AG09309 (cell line): ENCODE measurements at places on chromosomes 12 and 14.
A peak's percentile ranks its signal among the peaks of the same experiment; 100 is the strongest.

- DNase-seq: no peak
Measured at GRCh38 chr12:3092764-3093163, 15.6 kb downstream of the TSPAN9 start.

DNA sequence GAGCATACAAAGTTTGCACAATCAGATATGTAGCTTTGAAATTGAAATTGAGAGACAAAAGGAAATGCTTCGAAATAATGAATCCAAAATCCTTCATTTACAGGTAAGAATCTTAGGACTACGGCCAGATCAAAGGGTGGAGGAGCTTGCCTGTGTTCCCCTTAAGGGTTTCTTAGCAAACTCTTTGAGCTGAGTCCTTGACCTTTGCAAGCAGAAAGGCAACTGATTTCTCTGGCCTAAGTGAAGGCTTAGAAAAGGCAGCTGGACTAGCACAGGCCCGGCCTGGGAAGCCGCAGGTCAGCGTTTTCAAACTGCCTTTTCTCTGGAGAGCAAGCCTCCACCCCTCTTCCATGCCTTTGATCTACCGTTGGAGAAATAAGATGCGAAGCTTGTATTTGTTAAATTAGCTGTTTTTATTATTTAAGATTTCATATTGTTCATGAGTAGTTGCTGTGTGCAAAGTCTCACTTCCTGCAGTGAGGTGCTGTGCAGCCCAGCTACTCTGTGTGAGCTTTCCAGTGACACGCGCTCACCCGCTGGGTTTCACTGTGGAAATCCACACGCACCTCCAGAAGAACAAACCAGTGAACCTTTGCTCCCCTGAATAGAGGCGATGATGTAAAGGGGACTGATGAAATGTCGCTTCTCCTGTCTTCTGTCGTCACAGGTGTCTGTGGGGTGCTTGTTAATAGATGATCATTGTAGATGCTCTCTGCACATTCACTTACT is 25.0 kb upstream of the AMN start:
- no peak for DNase-seq

DNA sequence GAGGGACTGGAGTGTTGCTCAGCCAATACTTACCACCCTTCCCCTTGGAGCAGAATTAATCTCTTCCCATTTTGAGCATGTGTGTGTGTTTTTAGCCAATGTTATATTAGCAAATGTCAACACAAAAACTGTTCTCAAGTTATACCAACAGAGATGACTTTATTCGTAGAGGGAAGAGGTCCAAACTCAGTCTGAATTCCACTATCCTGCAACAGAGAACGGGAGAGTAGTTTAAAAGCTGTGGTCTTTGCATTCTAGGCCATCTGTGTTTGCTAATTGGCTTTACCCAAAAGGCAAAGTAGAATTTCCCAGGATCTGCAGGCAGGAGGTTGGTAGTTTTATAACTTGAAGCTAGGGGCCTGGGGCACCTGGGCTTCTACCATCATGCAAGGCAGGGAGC is 847.9 kb upstream of the TMEM132C start:
- no peak for DNase-seq

DNA sequence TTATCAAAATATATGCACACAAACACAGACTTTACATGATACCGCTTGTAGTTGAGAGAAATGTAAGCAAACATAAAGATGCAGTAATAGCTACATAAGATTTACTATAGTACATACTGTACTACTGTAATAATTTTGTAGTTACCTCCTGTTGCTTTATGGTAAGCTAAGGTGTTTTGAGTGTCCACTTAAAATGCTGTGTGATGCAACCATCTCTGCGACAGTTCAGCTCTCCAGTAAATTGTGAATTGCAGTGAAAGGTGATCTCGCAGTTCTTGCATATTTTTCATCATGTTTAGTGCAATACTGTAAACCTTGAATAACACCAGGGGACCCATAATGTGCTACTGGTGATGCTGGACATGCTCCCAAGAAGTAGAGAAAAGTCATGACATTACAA is 21.6 kb downstream of the ZC3H14 start:
- DNase-seq: no peak

- DNase-seq: no peak
Measured at GRCh38 chr12:30985814-30986452, 59.4 kb downstream of the TSPAN11 start.

DNA sequence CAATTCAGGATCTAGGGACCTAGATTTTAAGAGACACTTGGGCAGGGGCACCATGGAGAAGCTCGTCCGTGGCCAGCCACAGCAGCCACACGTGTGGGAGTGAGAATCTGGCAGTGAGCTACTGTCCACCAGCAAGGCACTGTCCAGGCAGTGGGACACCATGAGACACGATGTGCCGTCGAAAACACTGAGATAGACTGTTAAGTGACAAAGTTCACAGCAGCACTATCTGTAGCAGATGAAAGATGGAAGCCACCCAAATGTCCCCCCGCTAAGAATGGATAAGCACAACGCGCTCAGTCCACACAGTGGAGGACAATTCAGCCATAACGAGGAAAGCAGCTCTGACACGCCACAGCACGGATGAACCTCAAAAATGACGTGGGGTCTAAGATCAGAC is 19.7 kb downstream of the RILPL1 start:
- DNase-seq: no peak

GRCh38 chr12:75998292-75999063 is 33.1 kb downstream of the PHLDA1 start:
- no peak for DNase-seq

- DNase-seq: peak; percentile 31
Measured at GRCh38 chr12:58916921-58917511, 3.3 kb downstream of the LRIG3 start.

GRCh38 chr14:64294672-64295413 is 672 bp upstream of the ESR2 start:
- DNase-seq: no peak

DNA sequence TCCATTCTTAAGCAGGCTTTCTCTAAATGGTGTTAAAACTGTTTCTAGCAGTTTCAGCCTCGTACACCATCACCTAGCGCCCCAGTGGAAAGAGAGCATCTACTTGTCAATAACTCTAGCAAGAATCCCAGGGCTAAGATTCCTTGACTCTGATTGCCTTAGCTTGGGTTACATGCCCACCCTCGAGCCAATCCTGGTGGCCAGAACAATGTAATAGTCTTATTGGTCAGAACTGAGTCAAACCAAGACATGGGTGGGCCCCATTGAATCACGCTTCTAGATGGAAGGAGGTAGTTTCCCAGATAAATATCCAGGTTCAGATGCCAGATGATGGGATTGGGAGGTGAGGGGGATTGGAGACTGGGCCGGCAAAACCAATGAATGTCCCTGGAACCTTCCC is 55.9 kb upstream of the MED13L start:
- no peak for DNase-seq

DNA sequence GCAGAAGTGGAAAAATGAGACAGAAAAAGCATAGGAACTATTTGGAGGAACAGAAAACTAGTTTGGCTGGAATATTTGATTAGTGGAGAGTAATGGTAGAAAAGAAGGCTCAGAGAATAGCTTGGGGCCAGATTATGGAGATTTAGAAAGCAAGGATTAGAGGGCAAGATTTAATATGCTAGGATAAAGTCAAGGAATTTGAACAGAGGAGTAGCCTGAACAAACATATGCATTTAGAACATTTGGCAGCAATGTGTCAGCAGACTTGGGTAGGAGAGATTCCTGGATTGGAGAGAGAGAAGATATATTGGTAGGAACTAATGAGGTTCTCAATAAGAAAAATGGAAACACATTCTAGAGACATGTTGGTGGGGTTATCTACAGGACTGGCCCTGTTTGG is 229.2 kb upstream of the PKP2 start:
- no peak for DNase-seq

- DNase-seq: no peak
Measured at GRCh38 chr14:51069055-51069454, 25.9 kb downstream of the TRIM9 start.

DNA sequence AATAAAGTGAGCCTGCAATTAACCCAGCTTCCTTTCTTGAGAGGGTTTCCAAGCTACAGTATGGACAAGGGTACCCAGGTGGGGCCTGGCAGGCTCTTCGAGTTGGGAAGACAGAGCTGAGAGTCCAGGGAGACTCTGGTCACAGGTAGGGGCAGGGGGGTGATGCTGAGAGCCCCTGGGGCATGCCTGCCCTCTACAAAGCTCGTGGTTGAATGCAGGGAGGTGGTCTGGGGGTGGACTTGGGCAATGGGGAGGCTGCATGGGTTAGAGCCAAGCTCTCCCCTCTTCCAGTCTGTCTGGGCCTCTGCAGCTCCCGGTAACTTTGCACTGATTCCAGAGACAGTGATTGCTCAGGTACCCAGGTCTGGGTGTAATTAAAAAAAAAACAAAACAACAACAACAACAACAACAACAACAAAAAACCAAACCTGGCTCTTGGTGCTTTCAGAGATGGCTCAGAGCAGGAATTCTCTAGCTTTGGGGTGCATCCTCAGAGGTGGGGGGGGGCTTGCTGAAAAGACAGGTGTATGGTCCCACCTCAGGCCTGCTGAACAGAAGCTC is 30.8 kb upstream of the PPP2R5C start:
- DNase-seq: no peak

DNA sequence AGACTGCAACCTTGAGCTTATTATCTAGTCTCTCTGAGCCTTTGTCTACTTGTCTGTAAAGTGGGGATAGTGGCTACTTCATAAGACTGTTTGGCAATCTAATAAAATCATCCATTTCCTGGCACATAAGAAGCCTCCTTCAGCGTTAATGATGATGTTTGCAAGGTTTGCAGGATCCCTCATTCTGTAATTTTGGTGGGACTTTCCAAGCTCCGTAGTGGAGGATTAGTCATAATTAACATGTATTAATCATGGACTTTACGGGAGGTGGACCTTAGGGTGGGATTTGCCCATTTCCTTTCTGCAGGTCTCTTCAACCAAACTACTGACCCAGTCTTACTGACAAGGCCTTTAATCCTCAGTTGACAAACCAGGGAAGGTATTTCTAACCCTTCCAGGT is 66.2 kb downstream of the NTF3 start:
- DNase-seq: no peak

GRCh38 chr14:85528080-85528896 is 1.7 kb upstream of the FLRT2 start:
- DNase-seq: peak; percentile 79

DNA sequence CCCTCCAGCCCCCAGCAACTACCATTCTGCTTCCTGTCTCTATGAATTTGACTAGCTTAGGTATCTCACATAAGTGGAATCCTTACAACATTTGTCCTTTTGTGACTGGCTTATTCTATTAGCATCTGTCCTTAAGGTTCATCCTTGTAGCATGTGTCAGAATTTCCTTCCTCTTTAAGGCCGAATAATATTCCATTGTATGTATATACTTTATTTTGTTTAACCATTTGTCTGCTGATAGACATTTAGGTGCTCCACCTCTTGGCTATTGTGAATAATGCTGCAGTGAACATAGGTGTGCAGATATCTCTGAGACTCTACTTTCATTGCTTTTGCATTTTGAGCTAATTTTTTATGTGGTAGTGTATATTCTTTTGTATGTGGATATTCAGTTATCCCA is 75.7 kb downstream of the SPATS2 start:
- DNase-seq: no peak

- no peak for DNase-seq
Measured at GRCh38 chr14:27390155-27390554, 792.3 kb upstream of the NOVA1 start.

DNA sequence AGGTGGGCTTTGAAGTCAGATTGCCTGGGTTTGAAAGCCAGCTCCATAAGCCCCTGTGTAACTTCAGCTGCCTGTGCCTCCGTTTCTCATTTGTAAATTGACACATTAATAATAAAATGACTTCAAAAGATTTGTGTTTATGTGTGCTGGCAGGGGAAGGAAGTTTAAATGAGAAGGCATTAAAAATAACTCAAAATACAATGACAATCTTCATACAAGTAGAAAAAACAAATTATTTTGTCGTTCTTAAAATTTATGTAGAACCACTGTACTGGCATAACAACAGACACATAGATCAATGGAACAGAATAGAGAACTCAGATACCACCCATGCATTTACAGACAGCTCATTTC is 83.0 kb downstream of the PPM1A start:
- no peak for DNase-seq

DNA sequence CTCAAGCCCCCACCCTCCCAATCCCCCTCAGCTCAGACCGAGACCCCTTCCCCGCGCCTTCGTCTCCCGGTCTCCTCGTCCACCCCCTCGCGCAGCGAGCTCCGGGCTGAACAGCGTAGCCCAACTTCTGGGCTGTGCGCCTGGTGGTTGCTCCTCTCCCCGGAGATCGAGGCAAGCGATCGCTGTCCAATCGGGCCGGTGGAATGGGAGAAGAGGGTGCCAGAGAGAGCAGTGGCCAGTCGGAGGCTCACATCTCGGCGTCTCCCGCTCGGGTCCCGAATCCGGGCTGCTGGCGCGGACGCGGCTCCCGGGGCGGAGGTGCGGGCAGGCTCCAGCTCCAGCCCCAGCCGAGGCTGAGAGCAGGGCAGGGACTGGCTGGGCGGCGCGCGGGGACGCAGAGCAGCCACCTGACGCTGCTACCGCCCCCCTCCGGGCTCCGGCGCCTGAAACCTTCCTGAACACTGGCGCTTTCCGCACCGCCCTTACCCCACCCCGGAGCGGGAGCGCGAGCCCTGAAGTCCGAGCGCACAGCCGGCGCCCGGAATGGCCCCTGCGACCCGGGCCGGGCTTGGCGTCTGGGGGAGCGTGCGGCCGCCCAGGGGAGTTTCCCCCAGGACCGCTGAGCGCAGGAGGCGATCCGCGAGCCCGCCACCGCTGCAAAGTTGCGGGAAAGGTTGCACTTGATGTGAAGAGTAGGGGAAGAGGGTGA is 508 bp upstream of the KCNH5 start:
- DNase-seq: no peak

DNA sequence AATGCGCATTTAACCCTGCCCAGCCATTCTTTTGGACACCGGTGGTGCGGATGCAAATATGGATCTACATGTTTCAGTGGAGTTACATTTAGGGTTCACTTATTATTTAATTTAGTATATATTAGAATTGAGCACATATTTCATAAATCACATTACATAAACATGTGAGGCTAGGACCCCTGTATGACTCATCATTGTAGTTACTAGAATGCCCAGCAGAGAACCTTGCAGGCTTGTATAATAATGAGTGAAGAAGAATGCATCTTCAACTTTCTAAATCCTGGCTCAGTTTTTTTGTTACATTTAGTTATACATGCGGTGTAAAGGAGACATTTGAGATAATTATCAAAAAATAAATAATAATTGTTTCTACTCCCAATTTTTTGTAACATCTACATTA is 369.0 kb downstream of the ATP23 start:
- DNase-seq: no peak

DNA sequence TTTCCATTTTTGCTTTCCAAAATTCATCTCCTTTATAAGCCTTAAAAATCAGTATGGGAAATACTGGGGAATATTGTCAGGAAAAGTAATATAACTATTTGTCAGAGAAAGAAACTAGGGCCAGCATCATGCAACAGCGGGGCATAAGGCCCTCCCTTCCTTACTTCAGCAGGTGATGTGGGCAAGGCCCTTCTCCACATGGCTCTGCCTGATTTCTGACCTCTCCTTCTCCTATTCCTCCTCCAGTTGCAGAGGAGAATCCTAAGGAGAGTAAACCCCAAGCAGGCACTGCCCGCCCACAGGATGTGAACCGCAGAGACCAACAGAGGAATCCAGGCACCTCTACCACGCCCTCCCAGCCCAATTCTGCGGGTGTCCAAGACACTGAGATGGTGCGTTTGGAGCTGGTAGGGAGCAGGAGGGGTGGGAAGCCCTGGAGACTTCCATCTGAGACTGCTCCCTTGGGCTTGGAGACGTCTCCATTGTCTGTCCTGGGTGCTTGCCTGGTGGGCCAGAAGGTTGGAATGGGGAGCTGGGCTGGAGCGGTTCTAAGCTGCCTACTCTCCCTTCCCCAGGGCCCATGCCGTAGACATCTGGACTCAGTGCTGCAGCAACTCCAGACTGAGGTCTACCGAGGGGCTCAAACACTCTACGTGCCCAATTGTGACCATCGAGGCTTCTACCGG is 2.7 kb upstream of the SOAT2 start:
- DNase-seq: no peak
